ENCODE measurements at places on chromosomes 16 and 17. TPM values are rescaled to one million over a fixed set of nuclear protein-coding genes. Genes with fewer than 3 reads are reported as not detected.

Gene KCTD19
- not detected for total RNA-seq

GRCh38 chr17:46045639-46046038 is 46.6 kb downstream of the STH start:
- H3K27ac ChIP-seq = peak overlapping the region; percentile 65
- H3K4me3 ChIP-seq = no peak overlapping the region
- no peaks in the 10 kb centered on the region for H3K27me3 ChIP-seq
- DNase-seq = no peak
- peaks cover 37% of the 10 kb centered on the region for H3K4me1 ChIP-seq

GRCh38 chr16:77137045-77137444 is 53.9 kb upstream of the MON1B start:
- H3K36me3 ChIP-seq = no peaks in the 10 kb centered on the region
- DNase-seq = no peak
- no peaks in the 10 kb centered on the region for H3K4me1 ChIP-seq
- H3K27ac ChIP-seq = no peak overlapping the region
- H3K27me3 ChIP-seq = no peaks in the 10 kb centered on the region

DNA sequence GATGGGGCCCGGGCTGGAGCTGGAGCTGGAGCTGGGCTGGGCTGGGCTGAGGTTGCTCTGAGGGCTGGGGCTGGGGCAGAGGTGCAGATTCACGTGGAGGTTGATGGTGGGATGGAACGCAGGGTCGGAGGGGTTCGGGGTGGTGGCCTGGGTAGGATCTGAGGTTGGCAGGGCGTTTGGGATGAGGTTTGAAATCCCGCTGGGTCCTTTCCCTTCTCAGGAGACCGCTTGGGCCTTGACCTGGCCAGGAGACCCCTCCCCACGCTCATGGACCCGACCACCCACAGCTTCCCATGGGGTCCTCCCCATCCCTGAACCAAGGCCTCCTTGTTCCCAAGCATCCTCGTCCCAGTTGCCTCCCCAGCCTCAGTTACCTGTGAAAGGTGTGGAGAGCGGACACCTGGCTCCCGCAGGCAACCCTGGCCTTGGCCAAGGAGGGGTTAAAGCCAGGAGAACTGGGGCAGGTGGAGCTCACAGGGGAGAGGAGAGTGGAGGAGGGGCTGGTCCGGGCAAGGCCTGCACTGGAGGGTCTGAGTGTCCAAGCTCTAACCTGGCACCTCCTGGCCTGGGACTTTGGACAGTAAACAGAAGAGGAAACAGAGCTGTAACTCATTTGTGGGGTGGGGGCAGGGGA is at the start of gene ASGR2:
Gene ASGR2 (minus strand): TSS at position 582 of the 634 bp plus-strand sequence. CDS start 582 bp downstream, outside the sequence.
- H3K27ac ChIP-seq = no peak within 1 kb of the TSS
- no peaks in the 10 kb centered on the region for H3K36me3 ChIP-seq
- H3K27me3 ChIP-seq = peaks cover 21% of the 10 kb centered on the region
- no peak within 1 kb of the TSS for H3K4me3 ChIP-seq
- no peak for DNase-seq

Gene TNS4
- total RNA-seq = not detected

DNA sequence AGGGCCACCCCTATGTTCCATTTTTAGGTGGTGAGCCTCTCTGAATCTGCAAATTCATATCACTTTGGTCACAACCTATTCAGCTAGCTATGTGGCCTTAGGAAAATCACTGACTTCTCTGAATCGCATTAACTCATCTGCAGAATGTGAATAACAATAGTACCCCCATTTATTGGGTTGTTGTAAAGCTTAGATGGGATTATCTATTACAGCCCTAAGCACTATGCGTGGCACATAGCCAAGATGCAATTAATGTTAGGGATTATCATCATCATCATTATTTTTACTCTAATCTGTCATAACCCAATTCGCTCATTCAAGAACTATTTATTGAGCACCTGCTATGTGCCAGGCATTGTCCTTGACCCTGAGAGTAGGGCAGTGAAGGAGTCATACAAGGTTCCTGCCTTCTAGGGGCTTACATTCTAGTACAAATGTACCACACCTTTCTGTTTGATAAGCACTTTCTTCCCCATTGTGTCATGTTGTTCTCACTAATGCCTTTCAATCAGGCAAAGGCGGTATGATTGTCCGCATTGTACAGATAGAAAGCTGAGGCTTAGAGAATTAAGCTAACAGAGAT is 38.5 kb downstream of the CHD9 start:
- peaks cover 72% of the 10 kb centered on the region for H3K4me1 ChIP-seq
- no peak for DNase-seq
- peak overlapping the region; percentile 45 for H3K27ac ChIP-seq
- no peaks in the 10 kb centered on the region for H3K27me3 ChIP-seq
- H3K36me3 ChIP-seq = no peaks in the 10 kb centered on the region

DNA sequence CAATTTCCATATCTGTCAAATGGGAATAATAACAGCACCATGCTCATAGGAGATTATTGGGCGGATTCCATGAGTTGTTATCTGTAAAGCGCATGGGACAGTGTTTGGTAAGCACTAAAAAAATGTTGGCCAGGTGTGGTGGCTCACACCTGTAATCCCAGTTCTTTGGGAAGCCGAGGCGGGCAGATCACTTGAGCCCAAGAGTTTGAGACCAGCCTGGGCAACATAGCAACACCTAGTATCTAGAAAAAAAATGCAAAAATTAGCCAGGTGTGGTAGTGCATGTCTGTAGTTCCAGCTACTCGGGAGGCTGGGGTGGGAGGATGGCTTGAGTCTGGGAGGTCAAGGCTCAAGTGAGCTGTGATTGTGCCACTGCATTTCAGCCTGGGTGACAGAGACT is 66.8 kb upstream of the NFAT5 start:
- no peaks in the 10 kb centered on the region for H3K27me3 ChIP-seq
- H3K27ac ChIP-seq = no peak overlapping the region
- H3K4me3 ChIP-seq = no peak overlapping the region
- no peak for DNase-seq
- H3K36me3 ChIP-seq = no peaks in the 10 kb centered on the region

- H3K36me3 ChIP-seq = peaks cover 38% of the 10 kb centered on the region
- no peak overlapping the region for H3K4me3 ChIP-seq
- H3K4me1 ChIP-seq = peaks cover 36% of the 10 kb centered on the region
- H3K27me3 ChIP-seq = no peaks in the 10 kb centered on the region
- no peak for DNase-seq
- peak overlapping the region; percentile 95 for H3K27ac ChIP-seq
Measured at GRCh38 chr17:50134206-50135110, 4.5 kb upstream of the SAMD14 start.

- H3K4me3 ChIP-seq = peak overlapping the region; percentile 90
- H3K4me1 ChIP-seq = peaks cover 19% of the 10 kb centered on the region
- peaks cover 25% of the 10 kb centered on the region for H3K36me3 ChIP-seq
- DNase-seq = no peak
Measured at GRCh38 chr16:4694642-4695451, 1.5 kb downstream of the NUDT16L1 start.

- H3K27ac ChIP-seq = no peak overlapping the region
- H3K27me3 ChIP-seq = no peaks in the 10 kb centered on the region
- H3K4me1 ChIP-seq = no peaks in the 10 kb centered on the region
Measured at GRCh38 chr17:72658675-72659074, 433.8 kb downstream of the SLC39A11 start.

GRCh38 chr17:13378361-13378760 is 223.4 kb downstream of the HS3ST3A1 start:
- no peak for DNase-seq
- H3K36me3 ChIP-seq = no peaks in the 10 kb centered on the region
- no peaks in the 10 kb centered on the region for H3K4me1 ChIP-seq

Gene ITGA3
- total RNA-seq = 21.9 TPM

DNA sequence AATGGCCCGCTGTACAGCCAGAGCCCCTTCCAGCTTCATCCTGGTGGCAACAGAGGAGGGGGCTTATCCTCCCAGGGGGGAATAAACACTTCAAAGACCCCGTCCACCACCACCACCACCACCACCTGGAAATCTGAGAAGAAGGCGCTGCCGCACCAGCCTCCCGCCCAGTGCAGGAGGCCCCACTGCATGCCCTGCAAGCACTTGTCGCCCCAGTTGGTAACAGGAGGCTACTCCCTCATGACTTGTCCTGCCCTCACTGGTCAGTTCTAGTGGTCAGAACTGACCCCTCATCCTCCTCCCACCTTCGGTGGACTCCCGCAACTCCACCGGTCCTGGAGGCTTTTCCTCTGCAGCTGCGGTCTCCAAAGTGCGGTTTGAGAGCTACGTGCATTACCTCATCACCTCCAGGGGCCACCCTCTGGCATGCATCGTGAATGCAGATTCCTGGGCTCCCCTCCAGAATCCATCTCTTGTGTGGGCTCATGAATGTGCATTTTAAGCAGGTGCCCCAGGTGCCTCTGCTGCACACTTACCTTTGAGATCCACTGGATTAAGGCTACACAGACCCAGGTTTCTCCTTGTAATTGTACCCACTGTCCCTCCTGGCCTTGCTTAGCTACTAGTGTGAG is 71.8 kb downstream of the SRCIN1 start:
- H3K27me3 ChIP-seq = peaks cover 19% of the 10 kb centered on the region
- no peak overlapping the region for H3K4me3 ChIP-seq
- H3K4me1 ChIP-seq = no peaks in the 10 kb centered on the region
- H3K27ac ChIP-seq = no peak overlapping the region

- no peaks in the 10 kb centered on the region for H3K27me3 ChIP-seq
- H3K27ac ChIP-seq = no peak overlapping the region
- no peak overlapping the region for H3K4me3 ChIP-seq
Measured at GRCh38 chr17:9421525-9421924, 154.1 kb downstream of the STX8 start.

DNA sequence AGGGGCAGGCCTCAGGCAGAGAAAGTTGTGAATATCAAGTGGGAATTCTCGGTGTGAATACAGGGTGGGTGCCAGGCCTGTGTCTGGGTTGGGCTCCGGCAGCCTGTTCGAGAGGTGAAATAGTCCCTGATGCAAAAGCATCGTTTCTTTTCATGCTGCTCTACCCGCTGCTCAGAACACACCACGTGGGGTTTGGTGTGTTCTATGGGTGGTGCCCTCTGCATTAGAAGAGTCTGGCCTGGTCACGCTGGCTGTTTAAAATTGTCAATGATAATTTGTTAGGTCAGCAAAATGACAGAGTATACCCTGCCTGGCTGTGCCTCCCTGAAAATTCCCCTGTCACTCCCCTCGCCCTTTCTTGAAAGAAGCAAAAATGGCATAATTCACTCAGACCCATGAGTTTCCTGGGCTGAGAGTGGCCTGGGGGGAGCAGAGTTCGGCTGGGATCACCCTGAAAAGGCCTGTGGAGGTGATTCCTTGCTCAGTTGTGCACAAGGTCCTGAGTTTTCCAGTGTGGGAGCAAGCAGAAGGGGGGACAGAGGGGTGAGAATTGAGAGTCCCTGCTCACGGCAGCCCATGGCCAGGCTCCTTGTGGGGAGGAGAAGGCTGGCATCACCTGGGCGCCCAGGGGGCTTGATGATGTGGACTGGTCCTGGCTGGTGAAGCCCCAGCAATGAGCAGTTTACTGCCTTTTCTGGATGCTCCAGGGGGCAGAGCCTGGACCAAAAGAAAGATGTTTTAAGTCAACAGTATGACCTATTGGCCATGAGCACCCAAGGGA is 3.2 kb downstream of the CACNG5 start:
- peaks cover 24% of the 10 kb centered on the region for H3K27me3 ChIP-seq
- no peak overlapping the region for H3K4me3 ChIP-seq
- no peak overlapping the region for H3K27ac ChIP-seq
- no peak for DNase-seq
- H3K4me1 ChIP-seq = no peaks in the 10 kb centered on the region

DNA sequence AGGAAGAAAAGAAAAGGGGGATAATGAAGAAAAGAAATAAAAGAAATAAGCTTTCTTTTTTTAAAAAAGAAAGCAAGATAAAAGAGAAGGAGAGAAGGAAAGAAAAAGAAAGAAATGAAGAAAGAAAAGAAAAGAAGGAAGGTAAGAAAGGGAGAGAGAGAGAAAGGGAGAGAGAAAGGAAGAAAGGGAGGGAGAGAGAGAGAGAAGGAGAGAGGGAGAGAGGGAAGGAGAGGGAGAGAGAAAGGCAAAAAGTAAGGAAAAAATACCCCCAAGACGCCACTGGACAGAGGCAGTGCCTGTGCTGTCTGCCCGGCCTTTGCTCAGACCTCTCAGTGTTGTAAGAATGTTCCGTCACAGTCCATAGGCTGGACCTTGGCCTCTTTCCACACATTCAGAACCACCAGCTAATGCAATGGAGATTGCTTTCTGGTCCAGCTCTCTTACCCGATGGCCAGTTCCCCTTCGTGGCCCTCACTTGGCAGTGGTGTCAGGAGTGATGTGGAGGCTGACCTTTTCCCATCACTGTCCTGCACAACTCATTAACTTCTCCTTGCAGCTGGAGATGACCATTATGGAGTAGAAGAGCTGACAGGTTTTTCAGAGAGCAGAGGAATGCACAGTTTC is 14.3 kb upstream of the HNF1B start:
- no peak for DNase-seq
- no peaks in the 10 kb centered on the region for H3K36me3 ChIP-seq
- no peak overlapping the region for H3K27ac ChIP-seq
- H3K4me3 ChIP-seq = no peak overlapping the region
- H3K27me3 ChIP-seq = peaks cover 41% of the 10 kb centered on the region

Gene FNDC8
- total RNA-seq = not detected

- H3K4me3 ChIP-seq = no peak overlapping the region
- no peaks in the 10 kb centered on the region for H3K4me1 ChIP-seq
- no peak for DNase-seq
- H3K36me3 ChIP-seq = no peaks in the 10 kb centered on the region
- no peaks in the 10 kb centered on the region for H3K27me3 ChIP-seq
Measured at GRCh38 chr17:16534236-16534635, 34.8 kb downstream of the ZNF287 start.

DNA sequence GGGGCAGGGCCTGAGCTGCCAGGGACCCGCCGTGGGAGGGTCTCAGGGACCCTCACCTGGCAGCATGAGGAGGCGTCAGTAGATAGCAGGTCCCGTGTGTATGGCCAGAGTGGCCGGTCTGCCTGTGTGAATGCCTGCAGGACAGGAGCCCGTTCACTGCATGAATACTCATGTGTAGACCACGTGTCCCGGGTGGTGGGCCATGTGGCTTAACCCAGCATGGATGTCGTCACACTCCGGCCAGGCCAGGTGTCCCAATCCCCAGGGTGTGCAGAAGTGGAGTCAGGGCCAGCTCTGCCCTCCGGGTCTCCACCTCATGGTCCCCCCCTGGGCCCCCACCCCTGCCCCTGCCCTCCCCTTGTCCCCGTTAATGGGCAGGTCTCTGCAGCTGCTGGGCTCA is 53.7 kb downstream of the BAHCC1 start:
- no peak overlapping the region for H3K27ac ChIP-seq
- H3K27me3 ChIP-seq = no peaks in the 10 kb centered on the region
- DNase-seq = no peak
- H3K36me3 ChIP-seq = no peaks in the 10 kb centered on the region
- no peaks in the 10 kb centered on the region for H3K4me1 ChIP-seq
- no peak overlapping the region for H3K4me3 ChIP-seq

Gene PIK3R5
- total RNA-seq = 0.63 TPM

Gene MFAP4
- total RNA-seq = 11.0 TPM

Measured in gastrocnemius medialis (tissue), 4 donors.